ENCODE measurements at places on chromosomes 6 and 20.

- DNase-seq: no peak
These were observed 383.3 kb upstream of the CITED2 start for GRCh38 chr6:139757784-139758183.

GRCh38 chr6:154632119-154632518 lies 101.1 kb upstream of the SCAF8 start:
- DNase-seq: no peak

DNA sequence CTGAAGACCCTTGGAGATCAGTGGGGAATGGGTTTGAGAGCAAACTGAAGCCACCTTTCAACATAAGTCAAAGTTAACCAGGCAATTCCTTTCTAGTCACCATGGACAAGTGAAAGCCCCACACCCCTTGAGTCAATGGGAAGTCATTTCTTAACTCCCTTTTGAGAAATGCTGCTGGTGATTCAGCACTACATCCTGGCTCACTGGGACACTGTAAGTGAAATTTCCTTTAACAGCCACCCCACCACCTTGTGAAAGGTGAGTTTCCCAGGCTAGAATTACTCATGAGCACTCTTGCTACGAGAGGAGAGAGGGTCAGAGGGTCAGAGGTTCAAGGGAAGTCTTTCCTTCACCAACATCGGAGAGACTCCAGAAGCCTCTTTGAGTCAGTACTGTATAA lies 93.3 kb upstream of the MARCKS start:
- no peak for DNase-seq

- DNase-seq: no peak
These were observed 4.3 kb upstream of the RFX6 start for GRCh38 chr6:116872771-116873170.

GRCh38 chr6:151478670-151479069 lies 15.1 kb upstream of the CCDC170 start:
- DNase-seq: no peak

DNA sequence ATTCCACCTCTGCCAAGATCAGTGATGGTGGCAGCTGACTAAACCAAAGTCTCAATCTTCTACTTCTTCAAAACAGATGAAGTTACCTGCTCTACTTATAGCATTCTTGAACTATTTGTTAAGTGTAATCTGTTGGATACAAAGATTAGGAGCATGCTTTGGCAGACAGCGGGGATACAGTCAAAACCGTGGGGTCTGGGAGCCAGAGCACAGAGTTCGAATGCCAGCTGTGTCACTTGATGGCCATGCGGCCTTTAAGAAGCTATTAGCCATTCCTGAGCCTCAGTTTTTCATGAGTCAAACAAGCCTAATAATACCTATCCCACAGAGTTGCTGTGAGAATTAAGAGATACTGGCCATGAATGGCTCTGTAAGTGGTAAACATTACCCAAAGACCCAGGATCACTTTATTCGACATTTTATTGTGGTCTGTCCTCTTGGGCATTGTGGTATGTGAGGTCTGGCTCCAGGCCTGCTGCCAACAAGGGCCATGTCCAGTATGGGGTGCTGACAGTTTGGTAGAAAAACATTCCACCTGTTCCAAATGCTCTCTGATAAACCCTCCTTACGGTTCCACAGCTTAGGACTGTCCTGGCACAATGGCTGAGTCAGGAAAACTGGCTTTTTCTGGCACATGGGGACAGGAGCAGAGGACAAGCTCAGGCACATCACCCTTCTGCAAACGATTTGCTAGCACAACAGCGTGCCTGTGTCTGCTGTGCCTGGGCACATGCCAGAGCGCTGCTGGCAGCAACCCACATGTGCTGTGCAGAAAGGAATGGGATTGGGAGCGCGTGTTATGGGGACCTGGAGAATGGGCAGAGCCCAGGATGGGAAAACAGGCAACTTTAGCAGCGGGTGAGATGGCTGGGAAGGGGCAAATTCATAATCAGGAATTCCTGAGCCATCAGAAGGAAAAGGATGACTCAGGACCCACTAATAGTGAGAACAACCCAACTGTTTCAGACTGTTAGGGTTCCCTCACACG lies 15.7 kb upstream of the FAM83C start:
- no peak for DNase-seq

- no peak for DNase-seq
These were observed 5.9 kb downstream of the MTCH1 start for GRCh38 chr6:36980129-36980528.

GRCh38 chr6:37137201-37138090 lies 32.5 kb upstream of the PIM1 start:
- no peak for DNase-seq

GRCh38 chr6:40457261-40457660 lies 129.9 kb downstream of the LRFN2 start:
- DNase-seq: no peak

DNA sequence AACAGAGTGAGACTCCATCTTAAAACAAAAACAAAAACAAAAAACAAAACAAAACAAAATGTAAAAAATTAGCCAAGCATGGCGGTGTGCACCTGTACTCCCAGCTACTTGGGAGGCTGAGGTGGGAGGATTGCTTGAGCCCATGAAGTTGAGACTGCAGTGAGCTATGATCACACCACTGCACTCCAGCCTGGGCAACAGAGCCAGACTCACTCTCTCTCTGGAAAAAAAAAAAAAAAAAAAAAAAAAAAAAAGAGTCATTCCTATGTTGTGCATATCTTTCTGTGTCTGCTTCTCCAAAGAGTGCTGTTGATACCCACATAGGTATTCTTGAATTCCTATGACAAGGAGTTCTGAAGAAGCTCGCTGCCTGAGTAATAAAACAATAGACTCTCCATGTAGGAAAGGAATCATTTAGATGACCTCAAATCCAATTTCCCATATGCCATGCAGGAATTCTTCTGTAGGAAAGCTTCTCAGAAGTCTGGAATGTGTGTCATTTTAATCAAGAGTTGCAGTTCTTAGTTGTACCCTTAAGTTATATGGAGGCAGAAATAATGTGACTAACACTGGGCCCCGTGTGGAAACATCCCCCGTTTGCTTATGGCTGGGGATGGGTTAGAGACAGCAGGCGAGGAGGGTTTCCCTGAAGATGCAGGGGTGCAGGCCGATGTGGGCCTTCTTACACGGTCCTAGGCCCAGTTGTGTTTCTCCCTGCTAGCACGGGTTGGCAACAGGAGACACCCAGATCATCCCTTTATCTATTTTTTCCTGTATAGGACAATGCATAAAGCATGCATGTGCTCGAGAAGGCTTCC lies 79.4 kb downstream of the ZDHHC14 start:
- no peak for DNase-seq

GRCh38 chr20:910870-911770 lies 5.0 kb downstream of the ANGPT4 start:
- no peak for DNase-seq

- DNase-seq: no peak
These were observed 18.4 kb upstream of the AKAP7 start for GRCh38 chr6:131116755-131117360.

DNA sequence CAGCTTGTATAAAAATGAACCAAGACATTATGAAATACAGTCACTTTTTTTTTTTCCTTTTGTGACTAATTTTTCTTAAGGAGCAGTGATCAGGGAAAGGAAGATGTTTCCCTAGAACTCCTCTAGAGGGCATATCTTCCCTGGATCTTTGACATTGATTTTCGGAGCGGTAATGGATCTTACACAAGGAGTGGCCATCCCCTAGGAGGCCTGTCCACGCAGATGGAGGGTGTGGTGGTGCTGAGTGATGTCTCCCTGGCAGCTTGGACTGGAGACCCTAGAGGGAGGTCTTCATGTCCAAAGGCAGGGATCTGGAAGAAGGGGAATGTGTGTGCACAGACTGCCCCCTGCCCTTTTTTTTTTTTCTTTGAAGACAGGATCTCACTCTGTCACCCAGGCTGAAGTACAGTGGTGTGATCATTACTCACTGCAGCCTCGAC lies 7.0 kb upstream of the KIFC1 start:
- no peak for DNase-seq

DNA sequence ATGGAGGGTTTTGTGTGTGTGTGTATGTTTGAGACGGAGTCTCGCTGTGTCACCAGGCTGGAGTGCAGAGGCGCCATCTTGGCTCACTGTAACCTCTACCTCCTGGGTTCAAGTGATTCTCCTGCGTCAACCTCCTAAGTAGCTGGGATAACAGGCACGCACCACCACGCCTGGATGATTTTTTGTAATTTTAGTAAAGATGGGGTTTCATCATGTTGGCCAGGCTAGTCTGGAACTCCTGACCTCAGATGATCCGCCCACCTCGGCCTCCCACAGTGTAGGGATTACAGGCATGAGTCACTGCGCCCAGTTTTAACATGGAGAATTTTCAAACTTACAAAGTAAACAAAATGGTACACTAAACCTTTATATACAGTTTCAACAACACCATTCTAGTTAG lies 22.8 kb downstream of the AMD1 start:
- no peak for DNase-seq

DNA sequence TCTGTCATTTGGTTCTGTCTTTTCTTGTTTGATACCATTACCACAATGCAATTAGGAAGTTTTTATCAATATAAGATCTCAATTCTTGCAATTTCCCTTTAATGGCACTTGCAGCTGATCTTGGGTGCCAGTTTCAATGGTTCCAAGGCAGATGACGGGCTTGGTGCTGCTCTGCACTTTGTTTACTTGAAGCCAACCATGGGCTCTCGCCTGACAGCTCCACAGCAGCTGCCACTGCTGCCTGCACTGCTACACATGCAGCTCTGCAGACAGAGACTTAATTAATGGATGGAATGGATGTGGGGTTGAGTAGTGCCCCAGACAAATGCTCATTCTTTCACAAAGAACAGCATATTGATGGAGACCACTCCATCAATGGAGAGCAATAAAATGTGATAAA lies 1024.3 kb upstream of the EPHA7 start:
- no peak for DNase-seq

DNA sequence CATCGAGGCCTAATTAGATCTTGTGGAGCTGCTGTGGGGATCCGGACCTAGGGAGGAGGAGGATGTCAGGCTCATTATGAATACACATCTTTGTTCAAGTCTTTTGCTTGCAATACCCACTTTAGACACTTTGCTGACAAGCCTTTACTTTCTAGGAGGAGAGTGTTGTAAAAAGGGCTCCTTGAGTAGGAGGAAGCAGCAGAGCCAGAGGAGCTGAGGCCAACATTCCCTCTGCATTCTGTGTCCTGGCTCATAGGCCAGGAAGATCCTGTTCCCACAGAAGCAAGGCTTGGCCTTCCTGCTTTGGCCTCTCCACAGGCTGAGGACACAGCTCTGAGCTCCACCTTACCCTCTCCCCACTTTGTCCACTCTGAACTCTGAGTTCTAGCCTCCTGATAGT lies 67.1 kb downstream of the TPD52L1 start:
- no peak for DNase-seq

DNA sequence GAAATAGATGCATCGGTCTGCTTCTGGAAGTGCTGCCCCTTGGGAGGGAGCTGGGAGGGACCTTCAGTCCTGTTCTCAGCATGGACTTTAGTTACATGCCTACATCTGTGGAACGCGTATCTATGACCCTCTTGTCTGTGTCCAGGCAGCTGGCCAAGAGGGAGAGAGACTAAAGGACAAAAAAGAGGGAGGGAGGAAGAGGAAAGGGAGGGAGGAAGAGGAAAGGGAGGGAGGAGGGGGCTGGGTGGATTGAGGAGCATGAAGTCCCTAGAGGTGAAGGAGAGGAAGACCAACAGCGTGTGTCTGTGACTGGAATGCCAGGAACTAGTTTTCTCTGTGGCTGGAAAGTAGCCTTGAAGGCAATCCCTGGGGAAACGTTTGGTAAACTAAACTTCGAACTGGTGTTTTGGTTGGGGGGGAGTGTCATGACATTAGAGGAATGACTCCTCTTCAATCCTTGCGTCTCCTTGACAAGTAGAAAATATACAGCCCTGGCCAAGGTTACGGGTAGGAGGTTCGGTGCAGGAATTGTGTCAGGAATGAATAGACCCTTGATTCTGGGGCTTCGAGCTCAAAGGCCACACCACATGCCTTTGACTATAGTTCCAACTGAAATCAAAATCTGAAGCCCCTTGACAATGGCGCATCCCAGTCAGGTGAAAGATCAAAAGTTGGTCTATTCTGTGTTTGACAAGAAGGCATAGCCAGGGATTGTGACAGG lies 52.0 kb upstream of the PLEKHG1 start:
- no peak for DNase-seq

DNA sequence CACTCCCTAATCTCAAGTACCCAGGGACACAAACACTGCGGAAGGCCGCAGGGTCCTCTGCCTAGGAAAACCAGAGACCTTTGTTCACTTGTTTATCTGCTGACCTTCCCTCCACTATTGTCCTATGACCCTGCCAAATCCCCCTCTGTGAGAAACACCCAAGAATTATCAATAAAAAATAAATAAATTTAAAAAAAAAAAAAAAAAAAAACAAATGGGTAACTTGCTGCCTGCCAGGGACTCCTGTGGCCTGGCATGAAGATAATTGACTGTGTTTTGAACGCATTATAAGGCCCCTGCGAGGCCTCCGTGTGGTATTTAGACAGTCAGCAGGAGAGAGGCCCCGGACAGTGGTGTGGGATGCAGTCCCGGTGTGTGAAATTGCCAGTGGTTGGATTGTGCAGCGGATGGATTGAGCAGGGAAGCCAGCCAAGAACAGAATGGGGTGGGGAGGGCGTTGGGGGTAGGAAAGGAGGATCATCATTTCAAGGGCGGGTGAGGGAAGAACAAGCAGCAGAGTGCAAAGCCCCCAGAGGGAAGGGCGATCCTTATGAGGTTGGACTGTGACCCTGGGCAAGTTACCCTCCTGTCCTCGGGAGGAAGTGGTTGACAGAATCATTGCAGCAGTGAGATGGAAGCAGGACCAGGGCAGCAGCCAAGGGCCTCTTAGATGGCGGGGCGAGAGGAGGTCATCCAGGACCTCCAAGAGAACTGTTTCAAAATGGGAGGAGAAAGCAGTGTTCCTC lies 43.3 kb downstream of the PPARD start:
- DNase-seq: no peak
